Activated CD4-positive, alpha-beta T cell treated with anti-CD3 and anti-CD28 coated beads for 4 hours (primary cell): ENCODE measurements at places on chromosomes 7 and 10.
A peak's percentile ranks its signal among the peaks of the same experiment; 100 is the strongest.

GRCh38 chr10:106360870-106361269, 803.6 kb downstream of the SORCS1 start:
- no peak for DNase-seq

GRCh38 chr10:63209705-63210104, 76.6 kb downstream of the NRBF2 start:
- DNase-seq = no peak

GRCh38 chr10:22345301-22346095, at the start of gene SPAG6:
SPAG6 (plus strand) TSS chr10:22345496; CDS start chr10:22345612, 116 bp downstream.
- DNase-seq = peak; percentile 20

- DNase-seq = no peak
These were observed 42.1 kb upstream of the EMX2 start for GRCh38 chr10:117500456-117500855.

GRCh38 chr7:81245353-81245752, 326.5 kb upstream of the SEMA3C start:
- no peak for DNase-seq

GRCh38 chr7:2117646-2118045, 115.1 kb downstream of the MAD1L1 start:
- DNase-seq = no peak

DNA sequence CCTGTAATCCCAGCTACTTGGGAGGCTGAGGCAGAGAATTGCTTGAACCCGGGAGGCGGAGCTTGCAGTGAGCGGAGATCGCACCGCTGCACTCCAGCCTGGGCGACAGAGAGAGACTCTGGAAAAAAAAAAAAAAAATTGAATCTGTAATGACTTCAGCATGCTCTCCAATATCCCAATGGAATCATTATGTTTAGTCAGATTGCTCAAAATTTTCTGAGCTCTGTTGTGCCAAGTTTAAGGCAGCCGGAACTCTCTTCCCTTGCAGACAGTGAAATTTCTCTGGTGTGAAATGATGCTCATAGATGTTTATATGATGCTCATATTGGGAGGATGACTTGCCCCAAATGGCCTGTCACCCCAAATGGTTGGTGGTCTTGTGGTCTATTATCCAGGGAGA, 180.9 kb downstream of the CTTNBP2 start:
- DNase-seq = no peak

DNA sequence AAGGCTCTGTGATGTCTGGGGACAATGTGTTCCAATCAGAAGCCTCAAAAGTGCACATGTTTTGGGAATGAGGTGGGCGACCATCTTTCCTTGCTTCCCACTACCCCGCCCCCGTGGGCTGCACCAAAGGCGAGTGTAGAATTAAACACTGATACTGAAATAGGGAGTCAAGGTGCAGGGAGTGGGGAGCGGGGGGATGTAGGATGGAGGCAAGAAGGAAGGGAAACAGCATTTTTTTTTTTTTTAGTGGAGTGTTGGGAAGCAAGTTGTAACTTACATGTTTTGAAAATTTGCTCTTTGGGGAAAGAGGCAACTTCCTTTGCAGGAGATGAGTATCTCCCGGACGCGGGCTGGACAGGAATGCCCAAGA, 484 bp upstream of the DLX5 start:
- no peak for DNase-seq

DNA sequence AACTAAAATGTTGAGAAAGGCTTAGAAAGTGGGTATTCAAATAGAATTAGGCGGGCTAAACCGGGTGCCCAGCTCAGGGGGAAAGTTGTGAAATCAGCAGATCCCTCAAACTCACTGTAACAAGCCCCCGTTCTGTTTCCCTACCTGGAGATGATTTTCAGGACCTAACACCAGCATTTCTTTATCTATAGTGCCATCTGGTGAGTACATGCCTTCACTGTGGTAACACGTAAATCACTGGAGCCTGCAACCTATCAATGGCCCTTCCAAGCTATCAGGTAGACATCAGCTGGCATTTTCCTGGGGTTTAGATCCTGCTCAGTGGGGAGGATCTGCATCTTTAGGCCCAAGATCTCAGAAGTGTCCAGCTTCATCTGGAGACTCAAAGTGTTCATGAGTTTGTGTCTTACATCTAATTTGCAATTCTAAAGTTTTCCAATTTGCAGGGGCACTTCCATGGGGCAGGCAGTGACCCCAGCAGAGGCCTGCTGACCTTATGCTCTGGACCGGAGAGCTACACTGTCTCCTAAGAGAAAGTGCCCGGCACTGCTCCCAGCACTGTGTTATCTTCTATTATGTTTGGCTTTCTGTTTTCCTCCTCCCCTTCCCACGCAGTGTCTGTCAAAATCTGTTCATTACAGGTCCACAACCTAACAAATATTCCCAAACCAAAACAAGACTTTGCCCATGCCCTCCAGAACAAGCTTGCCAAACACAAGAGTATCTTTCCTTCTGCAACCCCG, 132.5 kb downstream of the LSM5 start:
- DNase-seq = no peak

DNA sequence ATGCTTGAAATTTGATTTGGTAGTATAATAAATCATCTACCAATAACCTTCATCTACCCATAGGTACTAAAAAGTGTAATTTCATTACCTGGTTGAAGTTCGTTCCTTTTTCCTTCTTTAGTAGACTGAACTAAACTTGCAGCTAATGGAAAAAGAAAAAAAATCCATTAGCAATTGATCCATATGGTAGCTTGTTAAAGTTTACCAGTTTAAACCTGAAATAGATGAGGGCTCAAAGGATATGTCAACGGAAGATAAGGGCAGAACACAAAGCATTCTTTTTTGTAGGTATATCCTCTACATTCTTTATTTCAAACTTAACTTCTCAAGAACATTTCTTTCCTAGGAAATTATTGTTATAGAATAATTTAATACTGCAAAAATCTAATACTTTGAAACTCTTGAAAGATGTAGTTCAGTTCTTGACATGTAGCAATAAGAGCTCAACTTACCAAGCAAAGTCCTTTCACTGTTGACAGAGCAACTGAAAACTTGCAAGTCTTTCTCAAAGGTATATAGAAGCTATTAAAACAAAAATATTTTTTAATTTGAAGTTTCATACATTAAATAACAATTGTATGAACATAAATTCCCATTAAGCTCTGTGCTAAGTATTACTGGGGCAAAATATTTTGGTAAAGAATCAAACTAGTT, 19.1 kb downstream of the GSAP start:
- no peak for DNase-seq

- DNase-seq = no peak
These were observed 115.2 kb upstream of the PITRM1 start for GRCh38 chr10:3287572-3288445.

- DNase-seq = no peak
These were observed 143.1 kb downstream of the OTUD1 start for GRCh38 chr10:23581906-23582450.

GRCh38 chr7:27900006-27900405, 160.0 kb downstream of the TAX1BP1 start:
- no peak for DNase-seq
